ENCODE measurements at places on chromosomes 2 and 18. TPM values are rescaled to one million over a fixed set of nuclear protein-coding genes. Genes with fewer than 3 reads are reported as not detected.

KIAA2012 gene
- total RNA-seq: not detected

ACVR1C gene
- 0.61 TPM for total RNA-seq

WNT10A gene
- 1.5 TPM for total RNA-seq

COBLL1 gene
- not detected for total RNA-seq

FAP gene
- total RNA-seq: not detected

TMEM198 gene
- 6.0 TPM for total RNA-seq

GRCh38 chr18:36335476-36336279 lies 38.2 kb downstream of the FHOD3 start:
- no peaks in the 10 kb centered on the region for H3K4me1 ChIP-seq
- no peaks in the 10 kb centered on the region for H3K36me3 ChIP-seq
- H3K27me3 ChIP-seq: no peaks in the 10 kb centered on the region
- H3K27ac ChIP-seq: no peak overlapping the region
- no peak overlapping the region for H3K4me3 ChIP-seq

- DNase-seq: no peak
- H3K4me3 ChIP-seq: no peak overlapping the region
- no peaks in the 10 kb centered on the region for H3K36me3 ChIP-seq
- no peak overlapping the region for H3K27ac ChIP-seq
Observed at GRCh38 chr2:128545829-128546228, 227.2 kb upstream of the HS6ST1 start.

DNA sequence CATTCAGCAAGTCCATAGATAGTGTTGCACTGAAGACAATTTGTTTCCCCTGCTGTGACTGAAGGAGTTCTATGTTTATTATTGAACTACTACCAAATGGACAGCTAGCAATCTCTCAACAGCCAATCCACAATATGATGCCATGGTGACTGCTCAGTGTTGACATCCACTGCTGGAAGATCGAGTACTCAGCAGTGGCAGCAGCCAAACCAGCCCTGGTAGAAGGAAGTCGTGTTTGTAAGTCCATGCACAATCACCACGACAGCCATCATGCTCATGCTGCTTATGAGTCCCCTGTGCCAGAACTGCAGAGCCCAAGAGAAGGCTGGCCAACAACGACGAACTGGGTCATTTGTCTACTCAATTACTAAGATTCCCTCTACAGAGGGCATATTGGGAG lies 66.4 kb downstream of the OSR1 start:
- no peaks in the 10 kb centered on the region for H3K4me1 ChIP-seq
- no peaks in the 10 kb centered on the region for H3K36me3 ChIP-seq
- H3K4me3 ChIP-seq: no peak overlapping the region
- H3K27me3 ChIP-seq: no peaks in the 10 kb centered on the region
- H3K27ac ChIP-seq: no peak overlapping the region

- H3K4me3 ChIP-seq: no peak overlapping the region
- DNase-seq: no peak
- H3K27ac ChIP-seq: no peak overlapping the region
Observed at GRCh38 chr2:111900859-111901258, 2.5 kb downstream of the MERTK start.

DNA sequence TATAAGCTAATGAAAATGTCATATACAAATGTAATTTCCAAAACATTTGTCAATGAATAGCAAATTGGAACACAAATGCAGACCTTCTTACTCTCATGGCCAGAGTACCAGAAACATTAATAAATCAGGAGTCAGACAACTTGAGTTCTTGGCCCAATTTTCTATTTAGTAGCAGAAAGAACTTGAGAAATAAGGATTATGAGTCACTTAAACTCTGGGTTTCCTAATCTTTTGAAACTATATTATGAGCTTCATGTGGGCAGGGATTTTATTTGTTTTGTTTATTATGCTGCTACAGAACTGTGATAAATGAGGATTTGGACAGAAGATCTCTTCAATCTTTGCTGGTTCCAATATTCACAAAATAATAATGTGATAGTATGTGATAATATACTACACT lies 686.7 kb downstream of the NR4A2 start:
- no peaks in the 10 kb centered on the region for H3K4me1 ChIP-seq
- no peaks in the 10 kb centered on the region for H3K36me3 ChIP-seq
- no peak overlapping the region for H3K4me3 ChIP-seq
- H3K27ac ChIP-seq: no peak overlapping the region

DNA sequence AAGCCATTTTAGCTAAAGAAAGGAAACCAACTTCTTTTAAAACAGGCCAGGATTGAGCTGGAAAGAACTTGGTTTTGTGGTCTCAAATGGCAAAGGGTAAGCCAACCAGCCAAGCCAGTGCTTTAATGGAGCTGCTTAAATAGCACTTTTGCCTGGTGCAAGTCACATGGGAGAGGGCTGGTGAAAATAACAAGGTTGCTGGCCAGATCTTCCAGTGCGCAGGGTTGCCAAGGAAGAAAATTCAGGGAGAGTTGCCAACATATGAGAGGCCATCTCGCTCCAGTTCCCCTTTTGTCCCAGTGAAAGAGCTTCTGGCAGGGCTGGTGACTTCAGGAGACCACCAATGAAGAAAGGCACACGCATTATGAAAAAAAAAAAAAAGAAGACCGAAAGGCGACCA lies 57.3 kb downstream of the IRS1 start:
- no peak overlapping the region for H3K4me3 ChIP-seq
- H3K27me3 ChIP-seq: no peaks in the 10 kb centered on the region
- DNase-seq: no peak
- H3K36me3 ChIP-seq: no peaks in the 10 kb centered on the region
- no peak overlapping the region for H3K27ac ChIP-seq
- H3K4me1 ChIP-seq: no peaks in the 10 kb centered on the region

DNA sequence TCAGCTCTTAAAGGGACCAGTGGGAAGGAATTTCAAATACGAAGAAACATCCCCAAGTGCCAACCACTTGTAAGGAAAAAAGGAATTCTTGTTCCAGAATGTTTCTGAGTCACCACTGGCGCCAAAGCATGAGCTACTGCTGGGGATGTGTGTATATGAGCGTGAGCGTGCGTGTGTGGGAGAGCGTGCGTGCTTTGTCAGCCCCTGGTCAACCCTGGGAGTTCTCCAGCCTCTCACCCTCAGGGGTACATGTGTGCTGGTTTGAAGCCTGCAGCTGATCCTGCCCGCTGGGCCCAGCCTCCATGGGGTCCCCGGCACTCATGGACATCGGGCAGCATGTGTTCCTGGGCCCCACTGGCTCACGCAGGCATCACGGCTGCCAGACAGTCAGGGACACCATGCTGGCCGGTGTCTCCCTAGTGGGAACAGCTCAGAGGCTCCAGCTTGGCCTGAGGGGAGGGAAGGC lies 17.1 kb downstream of the HS6ST1 start:
- no peaks in the 10 kb centered on the region for H3K27me3 ChIP-seq
- H3K4me3 ChIP-seq: no peak overlapping the region
- no peak overlapping the region for H3K27ac ChIP-seq
- no peaks in the 10 kb centered on the region for H3K4me1 ChIP-seq
- DNase-seq: no peak
- H3K36me3 ChIP-seq: no peaks in the 10 kb centered on the region

- no peak overlapping the region for H3K4me3 ChIP-seq
- DNase-seq: no peak
- no peaks in the 10 kb centered on the region for H3K36me3 ChIP-seq
- H3K4me1 ChIP-seq: no peaks in the 10 kb centered on the region
- no peaks in the 10 kb centered on the region for H3K27me3 ChIP-seq
Observed at GRCh38 chr2:241753493-241753892, 19.1 kb downstream of the D2HGDH start.

DNA sequence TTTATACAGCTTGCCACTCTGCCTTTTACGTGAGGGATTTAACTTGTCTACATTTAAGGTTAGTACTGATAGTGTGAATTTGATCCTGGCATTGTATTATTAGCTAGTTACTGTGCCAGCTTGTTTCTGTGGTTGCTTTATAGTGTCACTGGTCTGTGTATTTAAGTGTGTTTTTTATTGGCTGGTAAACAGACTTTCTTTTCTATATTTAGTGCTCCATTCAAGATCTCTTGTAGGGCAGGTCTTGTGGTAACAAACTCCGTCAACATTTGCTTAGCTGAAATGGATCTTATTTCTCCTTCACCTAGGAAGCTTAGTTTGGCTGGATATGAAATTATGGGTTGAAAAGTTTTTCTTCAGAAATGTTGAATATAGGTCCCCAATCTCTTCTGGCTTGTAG lies 1971.0 kb upstream of the LRRTM1 start:
- H3K36me3 ChIP-seq: no peaks in the 10 kb centered on the region
- H3K27me3 ChIP-seq: no peaks in the 10 kb centered on the region
- H3K27ac ChIP-seq: no peak overlapping the region
- no peaks in the 10 kb centered on the region for H3K4me1 ChIP-seq

DNA sequence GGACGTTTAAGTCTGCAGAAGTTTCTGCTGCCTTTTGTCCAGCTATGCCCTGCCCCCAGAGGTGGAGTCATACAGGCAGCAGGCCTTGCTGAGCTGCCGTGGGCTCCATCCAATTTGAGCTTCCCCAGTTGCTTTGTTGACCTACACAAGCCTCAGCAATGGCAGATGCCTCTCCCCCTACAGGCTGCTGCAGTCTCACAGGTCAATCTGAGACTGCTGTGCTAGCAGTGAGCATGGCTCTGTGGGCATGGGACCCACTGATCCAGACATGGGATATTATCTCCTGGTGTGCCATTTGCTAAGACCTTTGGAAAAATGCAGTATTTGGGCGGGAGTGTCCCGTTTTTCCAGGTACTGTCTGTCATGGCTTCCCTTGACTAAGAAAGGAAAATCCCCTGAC lies 726.0 kb downstream of the ERBB4 start:
- H3K36me3 ChIP-seq: no peaks in the 10 kb centered on the region
- no peaks in the 10 kb centered on the region for H3K27me3 ChIP-seq
- DNase-seq: no peak

- H3K27me3 ChIP-seq: no peaks in the 10 kb centered on the region
- DNase-seq: no peak
- H3K4me1 ChIP-seq: no peaks in the 10 kb centered on the region
- H3K27ac ChIP-seq: no peak overlapping the region
- H3K36me3 ChIP-seq: no peaks in the 10 kb centered on the region
Observed at GRCh38 chr2:177541258-177541991, 148.9 kb downstream of the AGPS start.

GRCh38 chr2:152095146-152095545 lies 3.7 kb downstream of the CACNB4 start:
- no peak overlapping the region for H3K27ac ChIP-seq
- no peak overlapping the region for H3K4me3 ChIP-seq
- no peaks in the 10 kb centered on the region for H3K36me3 ChIP-seq
- DNase-seq: no peak

GRCh38 chr2:233999182-233999581 lies 51.3 kb upstream of the SPP2 start:
- H3K36me3 ChIP-seq: no peaks in the 10 kb centered on the region
- H3K27me3 ChIP-seq: no peaks in the 10 kb centered on the region
- H3K4me3 ChIP-seq: no peak overlapping the region
- no peak overlapping the region for H3K27ac ChIP-seq

GRCh38 chr2:222819722-222820333 lies 41.0 kb upstream of the ACSL3 start:
- no peak overlapping the region for H3K4me3 ChIP-seq
- H3K36me3 ChIP-seq: no peaks in the 10 kb centered on the region
- H3K4me1 ChIP-seq: no peaks in the 10 kb centered on the region

DNA sequence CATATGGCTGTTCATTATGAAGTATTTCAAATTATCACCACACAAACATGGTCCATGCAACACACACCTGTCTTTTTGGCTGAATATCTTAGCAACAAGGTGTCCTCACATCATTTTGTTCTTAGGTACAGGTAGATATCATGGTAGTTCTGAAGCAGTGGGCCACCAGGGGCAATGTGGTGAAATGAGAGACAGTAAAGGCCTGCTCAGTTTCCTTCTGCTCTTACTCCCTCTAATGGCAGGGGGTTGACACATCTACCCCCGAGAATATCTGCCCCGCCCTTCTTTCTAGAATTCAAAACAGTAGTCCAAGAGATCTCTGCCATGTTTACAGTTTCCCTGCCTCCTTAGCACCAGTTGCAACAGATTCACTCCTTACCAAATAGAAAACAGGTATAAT lies 147.0 kb upstream of the KLHL14 start:
- H3K4me1 ChIP-seq: no peaks in the 10 kb centered on the region
- no peaks in the 10 kb centered on the region for H3K36me3 ChIP-seq
- no peak overlapping the region for H3K27ac ChIP-seq

DNA sequence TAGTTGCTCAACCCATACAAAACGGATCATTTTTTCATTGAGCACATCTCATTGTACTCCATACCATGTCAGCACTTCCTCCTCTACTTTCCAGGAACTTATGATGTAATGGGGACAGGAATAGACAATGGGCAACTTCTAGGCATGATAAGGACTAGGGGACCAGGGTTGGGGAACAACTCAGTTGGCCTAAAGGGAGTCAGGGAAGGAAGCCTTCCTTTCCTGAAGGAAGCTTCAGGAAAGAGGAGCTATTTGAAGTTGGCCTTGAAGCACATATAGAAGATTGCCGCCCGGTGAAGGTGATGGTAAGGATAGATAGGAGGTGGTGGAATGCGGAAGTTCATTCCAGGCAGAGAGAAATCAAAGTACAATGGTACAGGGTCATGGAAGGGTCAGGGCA lies 283.9 kb downstream of the SLC8A1 start:
- H3K27me3 ChIP-seq: no peaks in the 10 kb centered on the region
- no peaks in the 10 kb centered on the region for H3K4me1 ChIP-seq
- no peak overlapping the region for H3K4me3 ChIP-seq
- no peaks in the 10 kb centered on the region for H3K36me3 ChIP-seq
- H3K27ac ChIP-seq: no peak overlapping the region
- no peak for DNase-seq

- no peaks in the 10 kb centered on the region for H3K36me3 ChIP-seq
- H3K27ac ChIP-seq: no peak overlapping the region
- no peak overlapping the region for H3K4me3 ChIP-seq
- no peak for DNase-seq
- no peaks in the 10 kb centered on the region for H3K27me3 ChIP-seq
Observed at GRCh38 chr2:182906454-182906853, 40.0 kb upstream of the FRZB start.

DNA sequence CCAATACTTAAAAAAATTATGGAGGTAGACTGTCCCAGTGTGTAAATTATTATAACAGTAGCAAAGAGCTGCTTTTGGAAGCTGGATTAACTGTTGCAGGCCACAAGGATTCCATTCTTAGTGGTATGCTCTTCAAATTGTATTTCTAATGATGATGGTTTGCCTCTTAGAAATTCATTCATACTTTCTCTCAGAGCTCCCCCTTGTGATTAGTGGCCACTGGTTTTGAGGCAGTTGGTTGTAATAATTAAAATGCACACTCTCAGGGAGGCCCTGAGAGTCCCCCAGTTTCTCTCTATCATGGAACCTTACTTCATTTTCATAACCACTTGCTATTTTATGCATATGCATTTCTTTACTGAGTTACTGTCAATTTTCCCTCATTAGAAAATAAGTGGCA lies 122.5 kb downstream of the PLA2R1 start:
- no peaks in the 10 kb centered on the region for H3K36me3 ChIP-seq
- H3K27ac ChIP-seq: no peak overlapping the region
- no peaks in the 10 kb centered on the region for H3K4me1 ChIP-seq
- DNase-seq: no peak

Measured in CD8-positive, alpha-beta memory T cell (primary cell).